ENCODE measurements at places on chromosomes 7 and 10. TPM values are rescaled to one million over a fixed set of nuclear protein-coding genes. Genes with fewer than 3 reads are reported as not detected.

The AS3MT gene
- total RNA-seq, result 8.4 TPM

The FBXL15 gene
- 36.3 TPM for total RNA-seq

The ITIH2 gene
- not detected for total RNA-seq

The MYL7 gene
- total RNA-seq, result not detected

The SMKR1 gene
- total RNA-seq, result 0.59 TPM

The PAX4 gene
- not detected for total RNA-seq

The ZNF467 gene
- total RNA-seq, result 7.9 TPM

The CYP2C19 gene
- not detected for total RNA-seq

The CTAGE4 gene
- total RNA-seq, result 2.0 TPM
